ENCODE measurements at places on chromosomes 3 and 15. TPM values are rescaled to one million over a fixed set of nuclear protein-coding genes. Genes with fewer than 3 reads are reported as not detected.

Gene HIGD2B
- total RNA-seq, result 0.11 TPM

DNA sequence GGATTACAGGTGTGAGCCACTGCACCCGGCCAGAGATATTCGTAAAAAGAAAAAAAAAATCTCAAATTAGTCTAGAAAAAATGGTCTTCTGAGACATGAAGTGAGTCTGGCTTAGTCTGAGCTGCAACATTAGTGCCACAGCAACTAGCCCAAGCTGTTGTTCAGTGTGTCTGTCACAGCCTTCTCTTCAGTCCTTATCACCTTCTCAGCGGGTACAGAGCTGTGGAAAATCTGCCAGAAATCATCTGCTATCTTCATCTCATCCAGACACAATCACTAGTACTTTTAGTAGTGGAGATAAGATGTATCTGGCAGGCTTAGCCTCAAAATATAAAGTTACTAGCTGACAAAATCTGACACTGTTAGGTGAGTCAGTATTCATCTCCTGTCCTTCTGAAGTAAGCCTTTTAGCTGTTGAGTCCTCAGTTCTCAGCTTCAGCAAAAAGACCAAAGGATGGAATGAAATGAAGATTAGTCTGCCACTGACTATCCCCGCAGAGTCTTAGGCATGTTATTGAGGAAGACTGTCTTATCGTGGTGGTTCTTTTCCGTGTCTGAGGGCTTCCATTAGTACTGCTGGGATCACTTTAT is 120.5 kb upstream of the CGNL1 start:
- no peak for DNase-seq

Gene RTP1
- total RNA-seq, result not detected

GRCh38 chr3:191499307-191500080 is 38.5 kb downstream of the PYDC2 start:
- no peak for DNase-seq

DNA sequence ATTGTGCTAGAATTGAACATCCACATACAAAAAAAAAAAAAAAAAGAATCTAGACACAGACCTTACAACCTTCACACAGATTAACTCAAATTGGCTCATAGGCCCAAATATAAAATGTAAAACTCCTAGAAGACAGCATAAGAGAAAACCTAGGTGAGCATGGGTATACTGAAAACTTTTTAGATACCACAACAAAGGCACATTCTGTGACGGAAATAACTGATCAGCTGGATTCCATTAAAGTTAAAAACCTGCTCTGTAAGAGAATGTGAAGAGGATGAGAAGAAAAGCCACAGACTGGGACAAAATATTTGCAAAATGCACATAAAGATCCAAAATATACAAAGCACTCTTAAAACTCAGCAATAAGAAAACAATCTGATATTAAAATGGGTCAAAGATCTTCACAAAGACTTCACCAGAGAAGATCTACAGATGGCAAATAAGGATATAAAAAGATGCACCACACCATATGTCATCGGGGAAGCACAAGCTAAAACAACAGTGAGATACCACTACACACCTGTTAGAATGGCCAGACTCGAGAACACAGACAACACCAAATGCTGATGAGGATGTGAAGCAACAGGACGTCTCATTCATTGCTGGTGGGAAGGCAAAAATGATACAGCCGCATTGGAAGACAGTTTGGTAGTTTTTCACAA is 167.9 kb downstream of the PDE8A start:
- no peak for DNase-seq

DNA sequence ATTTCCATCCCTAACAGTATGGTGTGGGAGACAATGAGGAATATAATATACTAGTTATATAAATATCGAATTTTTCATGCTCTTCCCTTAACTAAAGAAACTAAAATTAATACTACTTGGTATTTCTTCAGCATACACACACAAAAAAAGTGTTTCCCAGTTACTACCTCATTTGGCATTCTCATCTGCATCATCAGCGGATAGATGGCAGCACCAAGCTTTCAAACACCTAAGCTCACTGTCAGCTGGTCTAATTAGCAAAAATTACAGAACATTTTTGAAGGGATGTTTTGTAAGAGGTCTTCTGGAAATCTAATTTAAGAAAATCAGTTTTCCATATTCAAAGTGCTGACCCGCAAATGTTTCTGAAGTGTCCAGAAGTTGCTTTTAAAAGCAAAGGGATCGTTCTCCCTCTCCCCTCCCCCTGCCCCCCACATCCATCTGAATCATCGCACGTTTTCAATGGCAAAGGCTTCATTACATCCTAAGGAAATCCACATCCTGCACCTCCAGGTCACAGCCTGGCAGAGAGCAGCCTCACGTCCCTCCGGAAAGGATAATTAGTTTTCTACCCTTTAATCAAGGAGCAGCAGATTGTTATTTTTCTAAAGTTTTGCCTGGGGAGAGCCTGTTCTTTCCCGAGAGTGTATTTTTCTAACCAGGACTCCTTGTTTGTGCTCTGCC is 86.1 kb upstream of the SPATA12 start:
- DNase-seq, result no peak

- no peak for DNase-seq
These were observed 28.8 kb downstream of the ACAA1 start for GRCh38 chr3:38107911-38108648.
